Cortex of kidney (tissue), 1 donor: ENCODE measurements at places on chromosomes 2 and 18.

- no peak for DNase-seq
Measured at GRCh38 chr2:82256288-82256687, 1951.7 kb upstream of the LRRTM1 start.

DNA sequence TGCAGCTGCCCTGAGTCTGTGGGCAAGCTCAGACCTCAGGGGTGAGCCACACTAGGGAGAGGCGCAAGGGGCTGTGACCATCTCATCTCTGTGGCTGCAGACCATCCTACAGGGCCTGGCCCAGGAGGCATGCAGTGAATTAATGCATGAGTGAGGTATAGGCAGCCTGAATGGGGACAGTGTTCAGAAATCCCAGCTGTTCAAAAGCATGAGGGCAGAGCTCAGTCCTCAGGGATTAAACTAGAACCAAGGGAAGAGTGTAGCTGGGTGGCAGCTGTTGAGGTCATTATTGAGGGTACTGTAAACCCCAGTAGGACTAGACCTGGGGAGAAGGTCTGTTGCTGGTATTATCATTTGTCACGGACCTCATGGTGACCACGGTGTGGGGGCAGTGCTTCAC lies 17.0 kb downstream of the TMEM177 start:
- DNase-seq, result no peak

- DNase-seq, result no peak
Measured at GRCh38 chr2:31987454-31988220, 23.2 kb downstream of the MEMO1 start.

- DNase-seq, result no peak
Measured at GRCh38 chr2:13583609-13584008, 866.9 kb downstream of the TRIB2 start.

DNA sequence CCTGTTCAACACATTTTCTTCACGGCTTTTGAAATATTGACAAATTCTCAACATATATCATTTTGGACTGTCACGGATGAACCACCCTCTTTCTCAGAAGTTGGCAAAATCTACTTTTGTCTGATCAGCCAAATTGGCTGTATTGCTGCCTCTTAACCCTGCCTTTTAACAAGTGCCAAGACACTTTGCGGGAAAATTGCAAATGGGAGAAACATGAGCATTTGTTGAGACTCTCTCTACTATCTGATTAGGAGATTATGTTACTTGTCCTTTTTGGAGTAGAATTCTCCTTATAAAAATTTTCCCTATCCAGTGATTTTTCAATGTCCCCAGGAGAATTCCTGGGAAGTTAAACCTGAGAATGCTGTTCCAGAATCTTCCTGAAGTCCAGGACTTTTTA lies 256.2 kb upstream of the ZSWIM2 start:
- no peak for DNase-seq

GRCh38 chr2:68521037-68521436 lies 53.7 kb downstream of the APLF start:
- DNase-seq, result no peak

- no peak for DNase-seq
Measured at GRCh38 chr18:7789856-7790552, 222.9 kb downstream of the PTPRM start.

DNA sequence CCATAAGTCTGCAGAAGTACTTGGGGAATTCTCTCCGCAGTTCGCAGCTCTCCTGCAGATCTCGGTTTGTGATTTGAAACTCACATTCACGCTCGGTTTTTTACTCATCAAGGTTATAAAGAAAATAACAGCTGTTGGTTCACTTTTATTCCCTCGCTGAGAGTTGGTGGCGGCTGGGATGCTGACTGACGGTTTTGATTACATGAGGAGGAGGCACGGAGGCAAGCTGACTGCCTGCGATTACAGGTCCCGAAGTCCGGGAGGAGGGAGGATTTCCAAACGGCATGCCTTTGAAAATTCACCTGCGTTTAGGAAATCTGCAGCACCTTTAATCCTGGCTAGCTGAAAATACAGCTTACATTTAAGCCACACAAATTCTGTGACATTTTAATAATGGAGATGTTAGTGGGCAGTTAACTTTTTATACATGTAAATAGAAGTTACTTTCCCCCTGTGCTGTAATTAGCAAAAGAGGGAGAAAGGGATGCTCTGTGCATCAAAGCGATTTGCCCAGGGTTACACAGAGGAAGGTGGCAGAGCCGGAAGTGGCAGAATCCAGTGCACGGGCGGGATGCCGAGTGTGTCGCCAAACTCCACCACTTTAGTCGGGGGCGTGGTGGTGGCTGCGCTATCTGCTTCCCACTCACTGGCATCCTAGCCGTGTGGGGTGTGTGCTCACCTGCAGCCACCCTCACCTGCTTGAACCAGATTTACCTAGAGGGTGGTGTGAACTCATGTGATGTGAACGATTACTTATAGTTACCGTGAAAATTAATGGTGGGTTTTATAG lies 14.7 kb downstream of the AGAP1 start:
- DNase-seq, result no peak

DNA sequence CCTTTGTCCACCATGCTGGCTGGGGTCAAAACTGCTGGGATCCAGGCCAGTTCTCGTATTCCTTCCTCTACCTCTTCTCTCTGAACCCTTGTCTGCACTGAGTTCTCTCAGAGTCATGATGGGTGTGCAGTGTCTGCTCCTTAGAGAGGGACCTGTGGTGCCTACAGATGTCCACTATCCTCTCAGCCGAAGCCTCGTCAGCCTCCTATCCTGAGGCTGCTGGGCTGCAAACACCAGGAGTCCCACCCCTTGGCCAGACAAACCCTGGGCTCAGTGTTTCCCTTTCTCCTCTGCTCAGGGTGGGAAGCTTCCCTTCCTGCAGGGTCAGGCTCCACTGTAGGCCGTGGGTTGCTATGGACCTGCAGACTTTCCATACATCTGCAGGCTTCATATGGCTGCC lies 2.3 kb downstream of the INPP5D start:
- DNase-seq, result no peak

DNA sequence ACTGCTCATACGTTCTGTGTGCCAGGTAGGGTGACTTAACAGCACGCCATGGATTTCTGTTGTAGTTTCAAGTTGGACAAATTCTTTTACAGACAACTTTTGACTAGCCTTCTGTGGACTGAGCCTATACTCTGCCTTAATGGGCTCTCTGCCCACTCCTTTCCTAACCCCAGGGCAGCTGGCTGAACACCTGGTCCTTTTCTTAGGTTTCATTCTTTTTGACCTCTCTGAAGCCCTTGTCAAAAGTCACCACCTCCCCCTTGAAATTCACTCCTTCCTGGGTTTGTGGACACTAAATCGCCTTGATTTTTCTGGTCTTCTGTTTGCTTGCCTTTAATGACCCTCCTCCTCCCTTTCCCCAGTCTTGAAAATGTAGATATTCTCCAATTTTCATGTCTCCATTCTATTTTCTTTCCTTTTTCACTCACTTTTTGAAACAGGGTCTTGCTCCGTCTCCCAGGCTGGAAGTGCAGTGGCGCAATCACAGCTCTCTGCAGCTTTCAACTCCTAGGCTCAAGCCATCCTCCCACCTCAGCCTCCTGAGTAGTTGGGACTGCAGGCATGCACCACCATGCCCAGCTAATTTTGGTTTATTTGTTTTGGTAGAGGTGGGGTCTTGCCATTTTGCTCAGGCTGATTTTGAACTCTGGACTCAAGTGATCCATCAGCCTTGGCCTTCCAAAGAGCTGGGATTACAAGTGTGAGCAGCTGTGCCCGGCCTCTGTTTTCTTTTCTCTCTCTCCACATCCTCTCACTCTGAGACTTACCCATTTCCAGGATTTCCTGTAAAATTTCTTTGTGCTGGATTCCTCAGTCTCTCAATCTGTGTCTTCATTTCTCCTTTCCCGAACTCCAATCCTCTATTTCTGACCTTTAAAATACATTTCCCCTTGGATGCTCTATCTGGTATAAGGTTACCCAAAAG lies 112.9 kb downstream of the PLB1 start:
- no peak for DNase-seq

DNA sequence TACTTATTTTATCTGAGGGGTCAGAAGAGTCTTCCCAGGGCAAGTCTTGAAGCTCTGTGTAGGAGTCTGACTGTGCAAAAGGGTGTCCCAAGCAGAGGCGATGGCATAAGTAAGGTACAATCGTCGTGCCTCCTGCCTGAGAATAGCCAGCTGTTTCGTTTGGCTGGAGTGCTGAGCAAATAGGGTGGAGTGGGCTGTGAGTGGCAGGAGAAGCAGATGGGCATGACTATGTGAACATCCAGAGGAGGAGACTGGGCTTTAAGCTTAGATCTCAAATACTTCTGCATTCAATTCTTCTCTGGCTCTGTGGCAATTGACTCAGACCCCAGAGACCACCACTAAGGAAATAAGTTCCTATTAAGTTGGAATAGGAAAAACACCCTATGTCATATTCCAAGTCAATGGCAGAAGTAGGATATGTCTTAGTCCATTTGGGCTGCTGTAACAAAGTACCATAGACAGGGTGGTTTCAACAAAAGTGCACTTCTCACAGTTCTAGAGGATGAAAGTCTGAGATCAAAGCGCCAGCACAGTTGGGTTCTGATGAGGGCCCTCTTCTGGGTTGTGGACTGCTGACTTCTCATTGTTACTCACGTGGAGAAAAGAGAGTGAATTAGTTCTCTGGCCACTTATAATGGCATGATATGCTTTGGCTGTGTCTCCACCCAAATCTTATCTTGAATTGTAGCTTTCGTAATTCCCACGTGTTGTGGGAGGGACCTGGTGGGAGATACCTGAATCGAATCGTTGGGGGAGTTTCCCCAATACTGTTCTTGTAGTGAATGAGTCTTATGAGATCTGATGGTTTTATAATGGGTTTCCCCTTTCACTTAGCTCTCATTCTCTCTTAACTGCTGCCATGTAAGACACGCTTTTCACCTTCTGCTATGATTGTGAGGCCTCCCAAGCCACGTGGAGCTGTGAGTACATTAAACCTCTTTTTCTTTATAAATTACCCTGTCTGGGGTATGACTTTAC lies 120.2 kb downstream of the LPIN1 start:
- DNase-seq, result no peak

- no peak for DNase-seq
Measured at GRCh38 chr2:173891315-173892037, 73.7 kb downstream of the SP3 start.

GRCh38 chr18:66124394-66124793 lies 373.6 kb downstream of the CDH7 start:
- no peak for DNase-seq

DNA sequence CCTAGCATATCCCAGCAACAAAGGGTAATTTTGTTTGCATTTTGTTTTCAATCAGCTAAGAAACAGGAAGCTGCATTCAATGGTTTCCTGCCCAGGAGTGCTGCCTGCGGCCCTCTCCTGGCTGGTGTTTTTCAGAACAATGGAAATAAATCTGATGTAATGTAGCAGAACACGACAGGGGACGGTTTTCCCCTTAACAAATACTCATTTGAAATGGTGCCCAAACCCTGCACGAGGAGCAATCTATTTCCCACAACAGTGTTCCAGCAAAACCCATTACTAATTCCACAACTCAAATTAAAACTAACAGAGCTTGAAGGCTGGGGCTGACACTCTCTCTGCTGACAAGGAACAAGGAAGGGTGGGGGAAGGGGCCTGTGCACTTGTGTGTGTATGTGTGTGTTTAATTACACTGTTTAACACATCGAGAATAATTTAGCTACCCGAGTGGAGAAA lies 8.7 kb downstream of the CAPN13 start:
- no peak for DNase-seq

- DNase-seq, result no peak
Measured at GRCh38 chr2:220275454-220275853, 648.0 kb downstream of the SLC4A3 start.

- DNase-seq, result no peak
Measured at GRCh38 chr2:162123806-162124758, 28.0 kb downstream of the GCG start.

- DNase-seq, result no peak
Measured at GRCh38 chr2:44688456-44689124, 252.9 kb upstream of the SIX3 start.

- DNase-seq, result no peak
Measured at GRCh38 chr2:236747426-236747825, 177.8 kb downstream of the ACKR3 start.

DNA sequence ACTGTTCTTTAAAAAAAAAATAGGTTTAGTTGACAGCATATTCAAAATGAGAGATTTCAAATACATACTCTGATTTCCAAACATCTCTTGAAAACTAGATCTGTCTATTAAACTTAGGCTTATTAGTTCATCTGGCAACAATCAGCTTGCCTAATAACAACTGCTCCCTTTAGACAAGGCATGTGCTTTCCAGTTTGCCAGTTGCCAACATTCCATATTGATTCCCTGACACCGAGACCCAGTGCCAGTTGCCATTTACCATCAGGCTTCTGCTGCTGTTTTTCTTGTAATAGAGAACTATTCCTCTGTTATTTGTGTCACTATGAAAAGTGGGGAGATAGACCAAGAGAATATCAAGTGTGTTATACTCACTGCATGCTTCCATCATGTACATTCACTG lies 256.0 kb downstream of the C1D start:
- no peak for DNase-seq

GRCh38 chr2:121648206-121649148 lies 785 bp downstream of the CLASP1 start:
- no peak for DNase-seq

- DNase-seq, result no peak
Measured at GRCh38 chr2:109644571-109645275, 30.6 kb downstream of the SOWAHC start.

GRCh38 chr2:69724540-69725159 lies 17.3 kb upstream of the ANXA4 start:
- no peak for DNase-seq

DNA sequence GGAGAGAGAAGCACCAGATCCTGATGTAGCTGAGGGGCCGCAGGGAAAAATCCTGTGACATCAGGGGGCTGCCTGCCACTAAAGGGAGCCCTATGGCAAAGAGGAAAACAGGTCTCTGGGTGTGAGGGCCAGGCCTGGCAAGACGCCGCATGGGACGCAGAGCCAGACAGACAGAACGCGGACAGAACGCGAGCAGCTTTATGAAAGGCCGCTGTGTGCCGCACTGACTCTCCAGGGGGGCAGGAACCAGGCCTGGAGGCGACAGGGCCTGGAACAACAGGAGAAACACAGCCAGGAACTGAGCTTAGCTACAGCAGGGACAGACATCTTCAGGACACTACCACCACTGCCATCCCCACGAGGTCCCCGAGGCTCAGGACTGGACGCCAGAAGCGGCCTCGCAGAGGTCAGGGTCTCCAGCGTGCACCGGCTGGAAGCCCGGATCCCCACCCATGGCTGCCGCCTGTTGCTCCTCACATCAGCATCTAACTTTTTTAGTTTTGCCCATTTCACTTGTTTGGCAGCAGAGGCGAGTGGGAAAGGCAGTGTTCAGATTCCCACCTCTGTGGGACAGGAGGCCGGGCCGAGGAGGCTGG lies 131.6 kb downstream of the VAPA start:
- DNase-seq, result no peak

- DNase-seq, result no peak
Measured at GRCh38 chr18:78727877-78728783, 251.5 kb upstream of the SALL3 start.
